Skeletal muscle cell (primary cell): ENCODE measurements at places on chromosomes 2 and 18.

- no peak for DNase-seq
These were observed 130.8 kb downstream of the ZNF236 start for GRCh38 chr18:76953156-76953555.

GRCh38 chr2:86017901-86018896 is 87.5 kb downstream of the POLR1A start:
- DNase-seq: no peak

DNA sequence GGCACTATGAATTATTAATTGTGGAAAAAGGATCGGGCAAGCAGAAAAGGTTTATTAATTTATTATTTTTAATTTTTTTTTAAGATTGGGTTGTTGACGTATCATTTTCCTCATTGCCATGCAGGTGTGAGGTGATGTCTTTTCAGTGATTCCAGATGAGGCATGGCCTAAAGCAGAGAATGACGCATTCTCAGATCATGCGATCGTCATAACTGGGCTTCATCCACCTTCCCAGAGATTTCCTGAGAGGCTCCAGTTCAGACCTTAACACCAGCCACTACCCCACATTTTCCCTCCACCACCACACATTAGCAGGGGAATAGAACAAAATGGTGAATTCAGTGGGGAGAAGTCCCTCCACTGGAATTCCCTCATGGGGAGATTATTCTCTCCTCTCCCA is 518.4 kb upstream of the SPHKAP start:
- no peak for DNase-seq

DNA sequence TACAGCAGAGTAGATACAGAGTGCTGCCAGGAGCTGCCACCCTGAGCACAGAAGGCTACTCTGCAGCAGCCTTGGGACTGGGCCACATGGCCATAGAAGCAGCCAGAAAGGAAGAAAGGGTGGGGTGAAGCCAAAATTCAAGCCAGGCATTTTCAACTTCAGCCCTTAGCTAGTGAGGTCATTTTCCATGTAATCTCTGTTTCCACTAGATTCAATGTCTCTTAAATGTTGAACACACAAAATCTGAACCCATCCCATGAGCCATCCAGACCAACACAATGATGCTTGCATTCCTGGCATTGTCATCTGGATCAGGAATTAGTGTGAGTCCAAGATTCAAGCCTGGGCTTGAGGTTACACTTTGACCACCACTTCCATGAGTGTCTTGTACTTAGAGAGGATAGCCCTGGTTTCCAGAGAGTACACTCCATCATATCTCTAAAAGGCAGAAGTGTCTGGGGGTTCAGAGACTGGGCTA is 243.6 kb downstream of the OSR1 start:
- DNase-seq: no peak

DNA sequence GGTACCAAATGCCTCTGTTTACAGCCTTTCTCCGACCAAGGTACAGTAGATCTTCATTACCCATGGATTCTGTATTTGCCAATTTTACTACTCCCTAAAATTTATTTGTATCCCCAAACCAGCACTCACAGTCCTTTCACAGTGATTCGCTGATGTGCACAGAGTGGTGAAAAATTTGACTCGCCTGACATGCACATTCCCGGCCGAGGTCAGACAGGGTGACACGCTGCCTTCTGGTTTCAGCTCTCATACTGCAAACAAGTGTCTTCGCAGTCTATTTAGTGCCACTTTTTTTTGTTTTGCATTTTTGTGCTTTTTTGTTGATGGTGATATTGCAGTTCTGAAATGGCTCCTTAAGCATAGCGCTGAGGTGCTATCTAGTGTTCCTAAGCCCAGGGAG is 71.0 kb downstream of the MAPK4 start:
- no peak for DNase-seq

- DNase-seq: no peak
These were observed 22.3 kb downstream of the RNF125 start for GRCh38 chr18:32040936-32041335.

- no peak for DNase-seq
These were observed 204.0 kb upstream of the ID2 start for GRCh38 chr2:8477552-8478470.

- DNase-seq: no peak
These were observed 50.8 kb upstream of the LAMA1 start for GRCh38 chr18:7168408-7168807.
